ENCODE measurements at places on chromosomes 11 and 22.

GRCh38 chr22:49203091-49203858, 624.4 kb downstream of the BRD1 start:
- no peak for DNase-seq

- DNase-seq: no peak
These were observed 49.0 kb upstream of the BID start for GRCh38 chr22:17823226-17823625.

- DNase-seq: no peak
These were observed 52.1 kb downstream of the GDPD4 start for GRCh38 chr11:77249427-77249826.

GRCh38 chr11:19525714-19526113, 186.9 kb upstream of the NAV2 start:
- no peak for DNase-seq

- DNase-seq: no peak
These were observed 5.0 kb upstream of the APOL5 start for GRCh38 chr22:35712672-35713071.

DNA sequence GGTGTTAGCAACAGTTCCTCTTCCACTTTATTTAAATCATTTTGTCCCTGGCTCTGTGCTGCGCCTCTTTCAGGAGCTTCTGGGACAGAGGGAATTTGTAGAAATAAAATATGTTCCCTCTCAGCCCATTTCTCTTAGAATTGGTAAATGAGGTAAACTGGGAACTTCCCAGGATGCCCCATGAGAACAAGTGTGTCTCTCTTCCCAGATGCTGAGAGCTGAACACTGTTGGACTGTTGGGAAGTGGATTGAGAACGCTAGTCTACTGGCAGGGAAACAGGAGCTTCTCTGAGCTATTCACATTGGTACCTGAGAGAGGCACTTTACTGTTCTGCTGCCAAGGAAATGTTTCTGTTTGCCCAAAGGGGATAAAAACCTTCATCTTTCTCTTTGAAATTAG, 4.0 kb downstream of the CRY2 start:
- no peak for DNase-seq

DNA sequence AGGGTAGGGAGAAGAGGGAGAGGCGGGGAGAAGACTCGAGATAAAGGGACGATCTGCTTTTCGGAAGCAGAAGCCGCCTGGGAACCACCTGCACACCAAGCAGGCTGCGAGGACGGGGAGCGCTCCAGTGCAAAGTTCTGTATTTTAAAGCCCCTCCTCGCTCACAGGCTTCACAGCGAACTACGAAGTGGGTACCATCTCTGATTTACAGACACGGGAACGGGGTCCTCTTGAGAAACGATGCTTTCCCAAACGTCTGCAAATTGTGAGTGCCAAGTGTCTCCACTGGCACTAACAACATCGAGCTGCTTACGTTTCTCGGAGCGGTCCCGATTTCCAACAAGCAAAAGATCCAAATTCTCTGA, 700 bp upstream of the STX3 start:
- DNase-seq: no peak

GRCh38 chr22:41022470-41023298, 69.7 kb upstream of the EP300 start:
- DNase-seq: peak; percentile 75

GRCh38 chr11:130918081-130918480, 1.8 kb upstream of the SNX19 start:
- DNase-seq: no peak

DNA sequence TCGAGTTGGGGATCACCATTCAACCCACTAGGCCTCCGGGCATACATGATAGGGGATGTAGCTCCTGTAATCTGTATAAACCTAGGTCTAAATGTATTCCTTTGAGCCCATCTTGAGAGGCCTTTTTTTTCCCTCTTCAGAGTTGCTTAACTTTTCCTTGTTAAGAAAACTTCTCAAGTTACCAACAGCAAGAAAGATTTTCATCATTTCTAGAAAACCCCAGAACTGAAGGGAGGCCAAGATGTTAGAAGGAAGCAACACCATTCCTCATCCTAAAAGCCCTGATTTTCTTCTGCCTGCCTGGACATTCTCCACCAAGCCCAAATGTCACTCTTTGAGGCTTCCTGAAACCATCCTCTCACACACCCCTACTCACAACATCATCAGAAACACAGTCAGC, 79.4 kb downstream of the TMPRSS5 start:
- no peak for DNase-seq

DNA sequence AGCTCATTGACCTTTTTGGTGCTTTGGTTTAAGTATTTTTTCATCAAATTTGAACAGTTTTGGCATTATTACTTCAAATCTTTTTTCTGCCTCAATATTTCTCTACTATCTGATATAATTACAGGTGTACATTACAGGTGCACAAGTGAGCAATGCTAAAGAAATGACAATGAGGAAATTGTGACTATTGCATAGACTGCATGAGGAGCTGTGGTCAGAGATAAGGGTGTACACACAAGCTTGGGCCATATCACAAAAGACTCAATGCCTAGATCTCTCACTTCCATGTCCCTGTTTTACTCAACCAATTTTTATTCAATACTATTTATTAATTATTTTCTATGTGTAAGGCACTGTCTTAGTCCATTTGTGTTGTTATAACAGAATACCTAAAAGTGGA, 251.0 kb upstream of the UBASH3B start:
- no peak for DNase-seq

GRCh38 chr11:18692941-18693760, 5.4 kb upstream of the TMEM86A start:
- DNase-seq: no peak
